Activated T-cell treated with anti-CD3 and anti-CD28 coated beads, Interleukin-2, amount 50 U/mL, for 72 hours (primary cell): ENCODE measurements at places on chromosomes 3 and 15. TPM values are rescaled to one million over a fixed set of nuclear protein-coding genes. Genes with fewer than 3 reads are reported as not detected.

DNA sequence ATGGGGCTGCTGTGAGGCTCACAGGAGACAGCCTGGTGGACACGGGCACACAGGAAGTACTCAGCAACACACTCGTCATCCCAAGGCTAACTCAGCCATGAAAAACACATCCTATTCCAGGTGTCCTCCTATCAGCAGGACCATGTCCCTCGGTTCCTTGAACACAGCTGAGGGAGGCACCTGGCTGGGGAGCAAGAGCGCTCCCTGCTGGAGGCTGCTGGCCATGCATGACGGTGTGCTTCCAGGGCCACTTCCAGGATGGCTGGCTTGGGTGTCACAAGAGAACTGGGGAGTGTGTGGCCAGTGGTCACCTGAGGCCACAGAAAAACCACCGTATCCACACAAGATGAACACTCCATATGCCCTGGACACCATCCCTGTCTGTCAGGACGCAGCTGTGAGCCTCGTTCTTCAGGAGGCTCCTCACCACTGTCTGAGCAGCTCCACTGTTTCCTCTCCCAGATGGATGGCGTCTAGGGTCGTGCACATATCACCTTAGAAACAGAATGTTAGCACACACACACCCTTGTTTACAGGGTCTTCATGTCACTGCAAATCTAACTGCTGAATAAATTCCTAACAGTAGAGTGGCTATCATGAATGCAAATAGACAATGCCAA, 31.0 kb downstream of the POC1A start:
- DNase-seq: peak; percentile 77

- DNase-seq: peak; percentile 93
Observed at GRCh38 chr15:64010719-64011118, 35.6 kb downstream of the DAPK2 start.

DNA sequence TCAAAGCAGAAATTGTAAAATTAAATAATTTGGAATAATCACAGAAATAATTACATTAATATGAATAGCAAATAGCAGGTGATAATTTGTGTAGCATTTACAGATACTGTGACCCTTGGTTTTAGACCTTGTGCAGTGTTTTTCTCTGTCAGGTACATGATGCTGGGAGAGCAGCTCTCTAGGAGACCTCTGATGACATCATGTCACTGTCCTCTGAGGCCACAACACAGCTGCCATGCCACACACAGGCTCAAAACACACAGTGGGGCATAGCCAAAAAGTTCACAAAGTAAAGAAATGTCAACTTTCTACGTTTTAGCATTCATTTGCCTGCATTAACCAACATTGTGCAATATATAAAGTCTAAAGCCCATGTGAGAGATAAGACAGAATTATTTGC, 71.8 kb upstream of the ZBTB20 start:
- no peak for DNase-seq

DNA sequence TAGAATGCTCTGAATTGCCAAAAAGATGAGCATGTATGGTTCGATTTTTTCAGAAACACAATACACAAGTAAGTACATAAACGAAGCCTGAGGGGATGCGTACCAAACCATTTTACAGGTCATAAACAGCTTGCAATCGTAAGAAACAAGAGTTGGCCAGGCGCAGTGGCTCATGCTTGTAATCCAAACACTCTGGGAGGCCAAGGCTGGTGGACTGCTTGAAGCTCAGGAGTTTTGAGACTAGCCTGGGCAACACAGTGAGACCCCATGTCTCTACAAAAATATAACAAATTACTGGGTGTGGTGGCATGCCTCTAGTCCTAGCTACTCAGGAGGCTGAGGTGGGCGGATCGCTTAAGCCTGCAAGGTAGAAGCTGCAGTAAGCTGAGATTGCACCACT, 13.4 kb downstream of the TRA2B start:
- DNase-seq: no peak

DNA sequence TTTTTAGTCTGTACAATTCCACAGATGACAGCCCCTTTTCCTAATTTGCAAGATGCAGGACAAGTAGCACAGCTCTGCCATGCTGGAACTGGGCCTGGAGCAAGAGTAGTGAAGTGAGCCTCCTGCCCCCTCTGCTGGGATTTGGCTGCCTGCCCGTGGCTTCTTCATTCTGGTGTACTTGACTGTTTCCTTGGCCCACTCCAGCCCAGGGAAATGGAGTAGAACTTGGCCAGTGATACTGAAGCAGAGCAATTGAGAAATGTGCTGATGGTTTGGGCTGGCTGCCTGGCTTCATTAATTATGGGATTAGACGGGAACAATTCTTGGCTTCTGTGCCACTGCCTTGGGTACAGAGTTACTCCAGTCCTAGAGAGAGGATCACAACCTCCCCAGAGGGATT, 2.8 kb downstream of the GPD1L start:
- DNase-seq: no peak

DNA sequence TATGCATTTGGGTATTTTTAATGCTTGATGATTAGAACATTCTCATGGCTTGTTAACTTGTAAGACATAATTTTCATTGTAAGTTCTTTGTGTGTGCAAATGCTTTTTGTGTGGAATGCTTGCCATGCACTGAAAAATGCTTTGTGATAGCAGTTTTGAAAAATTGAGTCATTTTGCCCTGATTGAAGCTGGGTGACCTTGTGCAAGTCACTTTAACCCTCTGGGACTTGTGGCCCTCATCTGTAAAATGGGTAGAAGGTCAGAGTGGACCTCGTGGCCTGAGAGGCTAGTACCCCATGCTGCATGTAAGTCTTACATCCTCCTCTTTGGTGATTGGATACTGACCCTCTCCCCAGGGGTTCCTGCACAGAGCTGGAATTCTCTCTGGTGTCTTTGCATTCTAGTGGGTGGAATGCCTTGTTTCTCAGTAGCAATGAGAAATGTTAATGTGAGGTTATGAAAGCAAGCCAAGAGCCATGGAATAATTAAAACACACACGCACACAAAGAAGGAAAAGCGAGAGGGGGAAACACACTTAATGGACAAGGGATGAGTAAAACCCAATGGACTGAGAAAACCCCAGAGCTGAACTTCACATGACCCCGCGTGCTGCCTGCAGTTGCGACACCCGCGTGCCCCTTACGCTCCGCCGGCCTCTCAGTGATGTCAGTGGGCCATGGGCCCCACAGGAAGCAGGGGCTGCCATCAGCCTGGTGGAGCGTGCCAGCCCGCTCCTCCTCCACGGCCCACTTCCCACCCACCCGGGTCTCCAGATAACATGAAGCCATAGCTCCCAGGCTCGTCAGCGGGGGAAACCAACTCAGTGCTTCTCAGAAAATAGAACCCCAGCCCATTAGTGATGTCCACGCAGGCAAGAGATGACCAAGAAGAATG, 44.0 kb downstream of the SMAD3 start:
- DNase-seq: no peak

Gene FGF7
- not detected for total RNA-seq
